Mesenchymal stem cell (in vitro differentiated cells and primary cell): ENCODE measurements at places on chromosomes 13 and 19.

DNA sequence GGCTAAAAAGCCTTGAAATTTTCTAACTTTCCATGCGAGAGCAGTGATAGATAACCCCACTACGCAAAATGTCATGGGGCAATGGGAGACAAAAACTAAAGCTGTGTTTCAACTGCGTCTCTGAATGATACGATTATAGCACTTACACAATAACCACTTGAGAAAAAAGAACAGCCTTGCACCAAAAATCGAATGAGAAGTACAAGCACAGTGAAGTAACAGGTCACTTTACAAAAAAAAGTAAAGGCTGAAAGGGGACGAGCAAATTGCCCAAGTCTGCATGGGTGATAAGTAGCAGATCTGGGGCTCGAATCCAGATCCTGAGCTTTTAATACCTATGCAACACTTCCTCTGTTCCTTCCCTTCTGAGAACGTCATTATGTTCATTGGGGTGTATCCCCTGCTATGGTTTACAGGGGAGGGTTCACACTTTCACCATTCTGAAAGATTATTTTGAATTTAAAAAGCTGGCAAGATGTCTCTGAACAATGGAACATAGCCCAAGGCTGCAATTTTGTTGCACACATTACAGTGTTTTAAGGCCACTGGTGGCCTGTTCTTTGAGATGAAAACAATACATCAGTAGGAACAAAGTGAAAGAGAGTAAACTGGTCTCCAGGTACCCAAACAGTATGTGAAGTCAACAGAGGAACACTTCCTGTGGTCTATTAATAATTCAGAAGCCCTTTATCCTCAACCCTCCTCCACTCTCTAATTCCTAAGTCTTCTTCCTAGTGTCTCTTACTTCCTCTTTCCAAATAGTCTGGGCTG is 3.2 kb downstream of the CPB2 start:
- DNase-seq: no peak

DNA sequence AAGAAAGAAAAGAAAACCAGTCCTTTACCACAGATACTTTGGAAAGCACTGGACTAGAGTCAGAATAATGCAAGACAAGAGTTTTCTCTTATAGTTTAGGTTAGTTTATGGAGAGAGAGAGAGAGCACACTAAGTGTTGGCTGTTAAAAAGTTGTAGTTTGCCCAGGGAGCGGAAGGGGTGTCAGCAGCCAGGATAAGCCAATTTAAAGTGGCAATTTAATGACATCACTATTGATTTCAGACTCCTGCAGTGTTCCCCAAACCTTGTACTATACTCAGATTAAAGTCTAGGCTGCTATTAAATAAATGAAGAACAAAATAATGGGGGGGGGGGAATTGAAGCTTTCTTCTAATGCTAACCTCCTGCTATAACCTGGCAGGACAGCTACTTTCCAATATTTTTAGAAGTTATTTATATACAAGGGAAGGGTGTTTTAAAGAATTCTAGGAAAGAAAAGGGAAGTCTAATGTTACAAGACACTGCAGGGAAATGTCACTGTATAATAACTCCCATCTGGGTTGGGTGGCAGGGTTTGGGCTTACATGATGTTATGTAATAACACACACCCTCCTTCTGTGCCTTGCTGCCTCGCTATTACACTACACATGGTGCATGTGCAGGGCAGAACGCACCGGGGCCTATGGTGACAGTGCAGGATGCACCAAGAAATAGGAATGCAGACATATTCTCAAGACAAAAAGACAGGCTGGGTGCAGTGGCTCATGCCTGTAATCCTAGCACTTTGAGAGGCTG is 19.9 kb downstream of the TPT1 start:
- DNase-seq: no peak

DNA sequence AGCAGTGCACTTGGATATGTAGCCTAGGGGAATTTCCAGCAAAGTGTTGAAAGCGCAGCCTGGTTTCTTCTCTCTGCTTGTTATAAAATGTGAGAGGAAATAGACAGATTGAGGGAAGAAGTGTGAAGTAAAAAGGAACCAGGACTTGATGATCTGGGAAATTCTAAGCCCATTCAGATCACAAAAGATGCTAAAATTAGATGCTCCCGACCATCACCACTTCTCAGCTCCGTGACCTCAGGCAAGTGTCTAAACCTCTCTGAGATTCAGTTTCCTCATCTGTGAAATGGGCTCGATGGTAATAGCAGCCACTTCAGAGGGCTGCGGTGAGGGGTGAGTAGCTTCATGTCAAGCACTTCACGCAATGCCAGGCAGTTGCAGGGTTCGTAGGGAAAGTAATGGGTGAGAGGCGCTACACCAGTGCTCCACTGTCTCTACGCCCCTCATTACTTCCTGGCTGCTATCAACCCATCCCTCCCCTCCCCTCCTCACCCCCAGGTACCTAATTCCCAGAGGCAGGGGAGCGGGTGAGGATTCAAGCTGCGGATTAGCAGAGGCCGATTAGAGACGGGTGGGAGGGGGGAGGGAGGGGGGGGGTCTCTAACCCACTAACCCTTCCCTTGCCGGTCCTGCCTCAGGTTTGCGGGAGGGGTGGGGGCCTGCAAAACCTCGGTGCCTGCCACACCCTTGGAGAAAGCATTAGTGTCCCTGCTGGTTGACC is 9.0 kb upstream of the NFIC start:
- no peak for DNase-seq

- no peak for DNase-seq
Measured at GRCh38 chr13:99992949-99993351, 11.4 kb downstream of the ZIC2 start.

DNA sequence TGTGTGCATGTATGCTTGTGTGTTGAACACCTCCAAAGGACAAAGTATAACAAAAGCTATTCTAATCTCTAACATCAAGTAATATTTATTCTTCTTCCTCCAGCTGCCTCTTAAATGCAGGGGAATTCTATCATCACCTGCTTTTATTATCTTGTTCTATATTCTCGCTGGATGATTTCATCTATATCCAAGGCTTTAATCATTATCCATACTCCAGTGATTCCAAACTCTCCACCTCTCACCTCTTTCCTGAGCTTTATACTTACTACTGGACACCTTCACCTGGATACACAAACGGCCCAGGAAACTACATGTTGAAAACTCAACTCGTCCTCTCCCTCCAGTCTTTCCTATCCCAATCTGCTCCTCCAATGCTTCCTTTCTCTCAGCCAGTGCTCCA is 418.6 kb downstream of the KLF5 start:
- no peak for DNase-seq

DNA sequence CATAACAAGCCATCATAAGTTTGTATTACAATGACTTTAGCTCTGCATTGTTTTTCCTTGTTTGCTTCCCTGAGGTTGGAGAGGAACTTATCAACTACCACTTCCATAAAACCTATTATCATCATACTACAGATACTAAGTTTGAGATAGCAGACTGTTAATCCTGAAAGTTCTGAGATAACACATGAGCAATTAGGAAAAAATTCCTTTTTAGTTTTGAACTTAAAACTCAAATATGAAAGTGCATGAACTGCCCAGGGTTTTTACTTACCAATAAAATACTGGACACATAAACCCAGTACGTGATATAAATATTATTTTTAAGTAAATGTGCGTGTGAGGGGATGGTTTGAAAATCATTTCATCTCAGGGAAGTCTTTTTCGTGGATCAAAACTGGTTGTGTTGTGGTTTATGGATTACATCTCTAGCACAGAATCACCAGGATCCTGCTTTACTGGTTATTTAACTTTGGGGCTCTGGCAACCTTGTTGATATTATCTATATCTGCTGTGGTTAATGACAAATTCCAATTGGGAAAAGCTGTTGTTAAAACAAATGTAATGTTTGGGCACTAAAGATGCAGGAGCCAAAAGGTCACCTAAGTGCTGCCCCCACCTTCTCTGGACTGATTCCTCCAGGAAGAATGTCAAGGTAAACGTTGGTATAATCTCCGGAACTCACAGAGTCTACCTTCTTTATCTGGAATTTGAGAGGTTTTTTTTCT is 12.4 kb downstream of the CDX2 start:
- DNase-seq: no peak

DNA sequence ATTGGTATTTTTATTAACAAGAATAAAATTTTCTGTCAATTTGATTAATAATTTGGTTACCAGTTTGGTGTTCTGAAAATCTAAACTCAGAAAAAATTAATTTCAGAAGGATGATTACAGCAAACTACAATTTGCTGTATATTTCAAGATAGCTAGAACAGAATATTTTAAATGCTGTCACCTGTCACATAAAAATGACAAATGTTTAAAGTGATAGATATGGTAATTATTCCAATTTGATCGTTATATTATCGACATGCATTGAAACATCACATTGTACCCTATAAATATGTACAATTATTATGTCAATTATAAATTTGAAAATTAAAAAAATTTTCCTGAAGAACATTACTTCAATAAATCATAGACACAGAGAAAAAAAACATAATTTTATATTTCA is 56.9 kb upstream of the SLITRK5 start:
- no peak for DNase-seq

DNA sequence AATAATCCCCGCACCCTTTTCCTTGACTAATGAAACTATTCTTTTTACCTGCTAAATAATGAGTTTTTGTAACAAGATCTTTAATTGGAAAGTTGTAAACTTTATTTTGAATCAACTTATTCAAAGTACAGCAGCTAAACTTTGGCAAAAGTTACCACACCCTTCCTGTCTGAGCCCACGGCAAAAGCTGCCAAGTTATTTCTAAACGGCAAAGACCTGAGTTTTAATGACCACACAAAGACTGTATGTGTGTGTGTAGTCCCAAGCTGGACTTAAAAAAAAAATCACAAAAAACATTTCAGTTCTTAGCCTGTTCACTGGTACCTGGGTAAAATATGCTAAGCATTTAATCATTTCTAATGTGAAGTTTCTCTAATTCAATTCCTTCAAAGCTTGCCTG is 60.7 kb downstream of the ZAR1L start:
- no peak for DNase-seq

DNA sequence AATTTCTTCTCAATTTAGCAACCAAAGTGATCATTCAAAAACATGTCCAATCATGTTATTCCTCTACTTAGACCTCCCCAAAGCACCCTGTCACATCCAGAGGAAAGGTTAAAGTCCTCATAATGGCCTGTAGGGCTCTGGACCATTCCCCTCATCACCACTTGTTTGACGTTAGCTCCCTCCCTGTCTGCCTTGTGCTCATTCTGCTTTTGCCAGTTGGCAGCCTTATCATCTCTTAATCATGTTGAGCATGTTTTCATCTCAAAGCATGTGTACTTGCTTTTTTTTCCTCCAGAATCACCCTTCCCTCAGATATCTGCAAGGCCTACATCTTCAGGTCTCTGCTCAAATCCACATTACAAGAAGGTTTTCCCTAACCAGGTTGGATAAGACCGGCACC is 25.9 kb downstream of the UBAC2 start:
- no peak for DNase-seq

DNA sequence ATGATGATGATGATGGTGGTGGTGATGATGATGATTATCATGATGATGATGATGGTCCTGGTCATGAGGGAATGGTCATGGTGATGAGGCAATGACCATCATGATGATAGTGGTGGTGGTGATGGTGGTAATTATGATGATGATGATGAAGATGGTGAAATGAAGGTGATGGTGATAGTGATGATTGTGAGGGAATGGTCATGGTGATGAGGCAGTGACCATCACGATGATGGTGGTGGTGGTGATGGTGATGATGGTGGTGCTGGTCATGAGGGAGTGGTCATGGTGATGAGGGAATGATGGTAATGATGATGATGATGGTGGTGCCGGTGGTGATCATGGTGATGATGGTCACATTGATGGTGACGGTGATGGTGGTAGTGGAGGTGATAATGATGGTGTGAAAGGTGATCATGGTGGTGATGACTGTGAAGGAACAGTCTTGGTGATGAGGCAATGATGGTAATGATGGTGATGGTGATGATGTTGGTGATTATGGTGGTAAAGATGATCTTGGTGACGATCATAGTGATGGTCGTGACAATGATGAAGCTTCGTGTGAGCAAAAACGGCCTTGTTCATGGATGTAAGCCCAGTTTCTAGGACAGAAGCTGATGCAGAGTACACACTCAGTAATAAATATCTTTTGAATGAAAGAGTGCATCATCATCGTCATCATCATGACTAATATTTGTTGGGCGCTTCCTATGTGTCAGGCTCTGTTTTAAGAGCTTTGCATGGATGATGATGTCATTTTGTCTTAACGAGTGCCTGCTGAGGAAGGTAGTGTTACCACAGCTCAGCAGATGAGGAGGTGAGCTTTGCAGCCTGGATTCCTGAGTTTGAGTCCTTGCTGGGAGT is 17.3 kb downstream of the SBK2 start:
- peak; percentile 73 for DNase-seq

DNA sequence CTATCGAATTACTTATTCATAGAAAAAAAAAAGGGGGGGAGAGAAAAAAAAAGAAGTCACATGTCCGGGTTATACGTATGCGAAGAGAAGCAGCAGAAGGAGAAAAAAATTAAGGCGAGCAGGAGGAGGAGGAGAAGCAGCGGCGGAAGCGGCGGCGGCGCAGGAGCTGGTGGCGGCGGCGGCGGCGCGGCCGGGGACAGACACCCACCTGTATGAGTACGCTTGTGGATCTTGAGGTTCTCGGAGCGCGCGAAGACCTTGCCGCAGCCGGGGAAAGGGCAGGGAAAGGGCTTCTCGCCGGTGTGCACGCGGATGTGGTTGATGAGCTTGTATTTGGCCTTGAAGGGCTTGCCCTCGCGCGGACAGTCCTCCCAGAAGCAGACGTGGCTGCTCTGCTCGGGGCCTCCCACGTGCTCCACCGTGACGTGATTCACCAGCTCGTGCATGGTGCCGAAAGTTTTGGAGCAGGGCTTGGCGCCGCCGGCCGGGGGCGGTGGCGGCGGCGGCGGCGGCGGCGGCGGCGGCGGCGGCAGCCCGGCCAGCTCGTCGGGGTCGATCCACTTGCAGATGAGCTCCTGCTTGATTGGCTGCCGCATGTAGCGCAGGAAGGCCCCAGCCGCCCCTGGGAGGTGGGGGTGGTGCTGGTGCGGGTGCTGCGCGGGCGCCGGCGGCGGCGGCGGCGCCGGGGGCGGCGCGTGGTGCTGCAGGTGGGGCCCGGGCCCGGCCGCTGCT is 1.5 kb downstream of the ZIC5 start:
- no peak for DNase-seq

- no peak for DNase-seq
Measured at GRCh38 chr19:5588906-5589676, 21.3 kb upstream of the TINCR start.

GRCh38 chr13:100330662-100331061 is 241.8 kb downstream of the PCCA start:
- no peak for DNase-seq

DNA sequence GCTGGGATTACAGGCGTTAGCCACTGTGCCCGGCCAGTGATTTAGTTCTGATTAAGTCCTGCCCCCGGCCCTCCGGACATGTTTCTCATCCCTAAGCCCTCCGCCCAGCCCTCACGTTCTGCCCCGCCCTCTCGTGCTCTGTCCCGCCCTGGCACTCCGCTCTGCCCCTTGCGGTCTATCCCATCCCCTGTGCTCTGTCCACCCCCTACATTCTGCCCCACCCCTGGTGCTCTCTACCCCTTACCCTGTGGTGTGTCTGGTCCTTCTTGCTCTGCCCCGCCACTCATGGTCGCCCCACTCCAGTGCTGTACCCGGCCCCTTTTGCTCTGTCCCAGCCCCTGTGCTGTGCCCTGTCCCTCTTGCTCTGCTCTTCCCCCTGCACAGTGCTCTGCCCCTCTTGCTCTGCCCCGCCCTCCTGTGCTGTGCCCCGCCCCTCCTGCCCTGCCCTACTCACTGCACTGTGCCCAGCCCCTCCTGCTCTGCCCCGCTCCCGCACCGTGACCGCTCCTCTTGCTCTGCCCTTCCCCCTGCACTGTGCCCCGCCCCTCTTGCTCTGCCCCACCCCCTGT is 3.0 kb downstream of the GTPBP3 start:
- DNase-seq: no peak

- DNase-seq: no peak
Measured at GRCh38 chr13:26112843-26113242, 61.0 kb upstream of the SHISA2 start.
